Cardiac fibroblast (primary cell): ENCODE measurements at places on chromosomes 7 and 10.

- no peak for DNase-seq
These were observed 269.4 kb downstream of the TCF7L2 start for GRCh38 chr10:113219446-113219845.

DNA sequence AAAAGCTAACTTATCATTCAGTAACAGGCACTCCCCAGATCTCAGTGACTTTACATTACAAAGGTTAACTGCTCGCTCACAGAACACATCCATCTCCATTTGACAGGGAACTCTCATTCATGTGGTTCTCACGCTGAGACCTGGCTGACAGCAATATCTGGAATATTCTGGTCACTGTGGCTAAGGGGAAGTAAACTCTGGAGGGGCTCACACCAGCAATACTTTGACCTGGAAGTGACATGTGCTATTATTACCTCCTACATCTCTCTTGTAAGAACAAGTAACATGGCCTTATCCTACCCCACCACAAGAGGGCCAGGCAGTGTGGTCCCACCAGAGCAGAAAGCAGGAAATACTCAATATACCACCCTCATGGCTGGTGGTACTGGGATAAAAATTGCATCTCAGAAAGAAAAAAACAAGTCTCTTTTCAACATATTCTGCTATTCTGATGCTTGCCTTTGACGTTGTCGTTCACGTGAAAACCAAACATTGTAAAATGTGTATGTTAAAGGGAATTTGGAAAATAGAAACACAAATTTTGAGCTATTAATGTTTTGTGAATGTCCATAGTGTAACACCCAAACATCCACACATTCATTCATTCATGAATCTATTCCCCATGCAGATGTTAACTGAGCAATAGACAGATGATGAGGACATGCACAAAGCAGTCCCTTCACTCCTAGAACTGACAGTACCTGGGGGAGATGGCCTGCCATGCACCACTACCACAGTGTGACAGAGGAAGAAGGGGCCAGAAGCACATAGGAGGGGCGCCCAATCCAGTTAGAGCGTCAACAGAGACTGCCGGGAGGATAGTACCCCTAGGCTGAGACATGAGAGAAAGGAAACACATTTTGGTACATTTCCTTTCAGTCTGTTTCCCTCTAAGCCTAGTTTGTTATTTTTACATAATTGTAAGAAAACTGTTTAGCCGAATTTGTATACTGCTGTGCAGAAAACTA, 166.0 kb upstream of the SP4 start:
- DNase-seq, result peak; percentile 48

GRCh38 chr7:93574646-93575554, at the start of gene CALCR:
CALCR (minus strand) TSS chr7:93574724; CDS start chr7:93486981, 87,743 bp downstream.
- no peak for DNase-seq

DNA sequence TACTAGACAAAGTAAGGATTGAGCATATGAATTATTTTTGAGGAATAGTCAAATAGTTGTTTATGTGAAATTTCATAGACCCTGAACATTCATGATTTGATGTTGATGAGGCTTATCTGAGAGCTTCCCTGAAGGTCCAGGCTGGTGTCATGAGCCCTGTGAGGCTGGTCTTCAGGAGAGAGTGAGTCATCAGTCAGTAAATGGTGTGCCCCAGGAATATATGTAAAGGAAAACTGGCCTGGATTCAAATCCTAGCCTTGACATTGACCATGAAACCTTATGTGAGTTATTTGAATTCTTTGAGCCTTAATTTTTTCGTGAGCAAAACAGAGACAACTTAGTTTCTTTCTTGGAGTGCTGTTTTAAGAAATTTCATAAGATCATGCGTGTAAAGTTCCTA, 6.2 kb downstream of the TMEM236 start:
- DNase-seq, result no peak
